Stimulated activated CD4-positive, alpha-beta T cell treated with anti-CD3 and anti-CD28 coated beads, Interleukin-4, amount 100 ng/mL, for 48 hours (primary cell): ENCODE measurements at places on chromosomes 12 and 14.

GRCh38 chr14:60642270-60643140 lies 6.8 kb downstream of the SIX1 start:
- DNase-seq = no peak

GRCh38 chr14:41449066-41449465 lies 157.6 kb upstream of the LRFN5 start:
- no peak for DNase-seq

DNA sequence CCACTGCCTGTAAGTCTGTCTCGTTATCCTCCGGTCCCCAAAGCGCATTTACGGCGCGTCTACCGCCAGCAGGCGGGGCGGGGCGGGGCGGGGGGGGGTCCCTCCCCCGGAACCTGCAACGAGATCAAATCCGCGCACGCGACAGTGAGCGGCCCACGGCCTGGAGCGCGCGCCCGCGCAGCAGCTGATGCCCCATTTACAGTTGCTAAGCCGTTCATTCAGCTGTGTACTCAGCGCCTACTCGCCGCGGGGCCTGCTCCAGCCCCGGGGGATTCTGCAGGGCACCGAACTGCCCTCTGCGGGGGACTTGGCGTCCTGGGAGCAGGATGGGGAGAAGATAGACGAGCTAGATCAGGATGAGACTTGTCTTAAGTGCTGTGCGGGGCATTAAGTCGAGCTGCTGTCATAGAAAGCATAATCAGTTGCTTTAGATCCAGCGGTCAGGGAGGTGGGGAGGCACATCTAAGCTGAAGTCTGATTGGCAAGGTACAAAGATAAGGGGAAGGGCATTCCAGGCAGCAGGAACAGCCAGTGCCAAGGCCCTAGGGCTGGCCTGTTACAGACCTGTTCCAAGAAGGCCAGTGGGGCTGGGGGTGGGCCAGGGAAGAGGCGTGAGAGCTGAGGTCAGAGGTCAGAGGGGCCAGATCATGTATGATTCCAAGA lies 1.4 kb upstream of the CCDC85C start:
- DNase-seq = peak; percentile 68

GRCh38 chr12:120668868-120669840 lies 17.8 kb upstream of the MLEC start:
- no peak for DNase-seq

GRCh38 chr14:68082698-68083291 lies 263.2 kb downstream of the RAD51B start:
- no peak for DNase-seq

DNA sequence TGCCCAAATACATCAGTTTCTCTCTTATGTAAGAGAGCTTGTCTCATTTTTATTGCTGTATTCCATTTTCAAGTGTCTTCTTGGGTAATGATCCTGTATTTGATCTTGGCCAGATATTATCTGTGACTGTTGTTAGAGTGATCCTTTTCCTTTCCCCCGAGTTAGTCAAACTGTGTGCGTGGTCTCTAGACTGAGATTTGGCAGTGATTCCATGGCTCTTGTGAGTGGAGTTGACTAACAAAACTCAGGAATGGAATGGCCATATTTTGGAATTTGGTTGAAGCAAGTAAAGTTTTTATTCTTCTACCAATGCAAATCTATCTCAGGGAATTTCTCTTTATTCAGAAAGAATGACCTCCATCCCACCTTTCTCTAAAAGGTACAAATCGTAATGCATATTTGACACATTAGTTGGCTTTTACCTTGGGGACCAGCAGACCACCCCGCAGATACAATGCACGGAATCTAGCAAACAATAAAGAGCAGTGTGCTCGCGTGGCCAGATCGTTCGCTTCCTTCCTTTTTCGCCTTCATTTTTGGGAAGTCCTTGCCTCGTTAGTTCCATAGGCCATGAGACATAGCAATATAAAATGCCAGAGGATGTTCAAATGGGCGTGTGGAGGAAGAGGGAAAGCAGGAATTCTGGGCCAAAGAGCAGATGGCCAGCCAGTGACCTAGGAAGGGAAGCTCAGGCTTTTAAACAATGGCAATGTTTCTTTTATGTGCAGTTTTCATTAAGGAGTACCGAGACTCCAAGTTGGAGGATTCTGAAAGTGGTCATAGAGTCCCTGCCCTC lies 24.4 kb downstream of the ETV6 start:
- no peak for DNase-seq

DNA sequence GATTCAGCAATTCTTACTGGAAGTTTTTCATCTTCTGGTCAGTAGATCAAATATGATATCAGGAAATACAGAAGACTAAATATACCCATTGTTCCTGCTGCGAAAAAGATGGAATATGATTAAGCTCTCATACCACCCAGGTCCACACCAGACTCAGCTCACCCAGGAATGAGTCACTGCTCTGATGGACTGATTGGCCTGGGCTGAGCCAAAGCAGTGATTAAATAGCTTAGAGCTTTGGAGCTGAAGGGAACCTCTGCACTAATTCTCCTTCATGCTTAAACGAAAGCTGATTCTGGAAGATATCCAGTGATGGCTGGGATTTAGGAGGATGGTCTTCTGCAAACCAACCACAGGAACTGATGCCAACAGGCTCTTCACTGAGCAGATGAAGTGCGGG lies 62.0 kb upstream of the SYT1 start:
- no peak for DNase-seq

DNA sequence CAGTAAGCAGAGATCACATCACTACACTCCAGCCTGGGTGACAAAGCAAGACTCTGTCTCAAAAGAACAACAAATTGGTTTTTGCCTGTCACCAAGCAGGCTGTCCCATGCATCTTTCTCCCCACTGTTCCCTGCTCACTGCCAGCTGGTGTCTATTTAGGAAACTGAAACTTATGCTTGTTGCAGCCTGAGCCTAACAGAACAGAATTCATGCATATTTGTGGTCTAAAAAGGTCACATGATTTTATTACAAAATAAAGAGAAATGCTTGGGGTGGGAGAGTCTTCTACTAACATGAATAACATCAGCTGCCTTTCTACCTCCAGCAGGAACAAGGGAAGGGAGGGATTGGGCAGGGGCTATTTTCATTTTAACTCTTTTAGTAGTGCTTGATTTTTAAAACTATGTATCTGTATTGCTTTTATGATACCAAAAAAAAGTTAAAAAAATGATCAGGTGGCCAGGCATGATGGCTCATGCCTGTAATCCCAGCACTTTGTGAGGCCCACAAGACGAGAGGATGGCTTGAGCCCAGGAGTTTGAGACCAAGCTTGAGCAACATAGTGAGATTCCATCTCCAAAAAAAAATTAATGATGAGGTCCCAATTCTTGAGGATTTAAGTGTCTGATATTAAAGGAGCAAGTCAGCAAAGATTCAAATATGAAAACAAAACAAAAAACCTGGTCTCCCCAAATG lies 923 bp downstream of the STAT2 start:
- no peak for DNase-seq

GRCh38 chr14:93160353-93160801 lies 24.3 kb downstream of the MOAP1 start:
- no peak for DNase-seq
